ENCODE measurements at places on chromosomes 16 and 17.
A peak's percentile ranks its signal among the peaks of the same experiment; 100 is the strongest.

DNA sequence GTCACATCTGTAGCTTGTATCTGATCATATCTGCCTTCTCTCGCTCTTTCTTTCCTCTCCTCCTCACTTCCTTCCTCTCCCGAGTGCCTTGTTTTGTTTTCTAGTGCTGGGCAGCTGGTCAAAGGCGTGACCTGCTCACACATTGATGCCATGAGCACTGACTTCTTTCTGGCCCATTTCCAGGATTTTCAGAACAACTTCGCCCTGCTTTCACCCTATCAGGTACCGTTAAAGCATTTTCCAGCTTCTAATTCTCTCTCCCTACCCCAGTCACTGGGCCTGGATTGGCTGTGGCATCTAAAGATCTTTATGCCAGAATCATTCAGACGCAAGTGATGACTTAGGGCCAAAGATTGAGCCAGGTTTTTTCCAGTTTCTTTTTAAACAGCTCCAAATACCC lies 55.5 kb downstream of the OTOA start:
- no peak for DNase-seq

DNA sequence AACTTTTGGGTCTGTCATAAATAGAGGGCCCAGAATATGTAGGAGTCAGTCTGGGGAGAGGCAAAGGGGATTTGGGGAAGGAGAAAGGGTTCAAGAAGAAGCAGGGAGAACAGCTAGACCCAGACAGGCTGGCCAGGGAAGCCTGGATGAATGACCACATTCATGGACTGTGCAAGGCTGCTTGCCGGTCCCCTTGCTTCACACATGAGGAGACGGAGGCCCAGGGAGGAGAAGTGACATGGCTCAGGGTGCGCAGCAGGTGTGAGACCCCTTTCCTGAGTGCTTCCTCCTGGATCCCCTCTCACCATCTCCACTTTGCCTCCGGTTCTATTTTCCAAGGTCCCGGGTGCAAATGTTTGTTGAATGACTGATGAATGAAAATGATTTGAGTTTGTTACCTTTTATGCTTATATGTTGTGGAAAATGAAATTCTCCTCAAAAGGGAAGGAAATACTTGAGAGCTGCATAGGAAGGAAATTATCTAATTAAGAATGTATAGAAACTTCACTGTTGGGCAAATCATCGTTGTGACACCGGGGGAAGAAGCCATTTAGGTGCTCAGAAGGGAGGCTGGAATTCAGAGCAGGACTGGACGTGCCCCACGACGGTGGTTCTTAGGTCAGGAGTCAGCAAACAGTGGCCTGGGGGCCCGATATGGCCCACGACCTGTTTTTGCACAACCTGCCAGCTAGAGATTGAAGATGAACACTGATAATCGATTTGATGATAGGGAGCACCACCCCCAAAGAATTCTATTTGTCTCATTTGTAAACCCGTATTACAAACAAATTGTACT lies 559 bp downstream of the ITGAM start:
- no peak for DNase-seq

- peak; percentile 79 for DNase-seq
Observed at GRCh38 chr16:74107795-74108610, 188.6 kb upstream of the PSMD7 start.

DNA sequence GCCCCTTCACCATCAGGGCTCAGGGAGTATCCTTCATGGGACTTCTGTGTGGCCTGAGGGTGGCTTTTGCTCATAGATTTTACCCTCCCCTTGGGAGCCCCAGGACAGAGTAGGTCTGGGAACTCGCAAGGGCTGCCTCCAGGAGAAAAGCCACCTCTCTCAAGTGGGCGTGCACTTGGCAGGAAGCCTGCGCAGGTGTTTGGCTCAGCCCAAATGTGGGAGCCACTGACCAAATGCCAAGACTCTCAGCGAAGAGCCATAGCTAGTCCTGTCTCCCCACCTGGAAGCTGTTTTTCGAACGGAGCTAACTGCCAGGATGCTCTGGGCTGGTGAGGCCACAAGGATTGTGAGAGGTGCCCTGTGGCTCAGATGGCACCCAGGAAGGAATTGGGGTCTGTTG lies 2.0 kb upstream of the HSD17B2 start:
- no peak for DNase-seq

DNA sequence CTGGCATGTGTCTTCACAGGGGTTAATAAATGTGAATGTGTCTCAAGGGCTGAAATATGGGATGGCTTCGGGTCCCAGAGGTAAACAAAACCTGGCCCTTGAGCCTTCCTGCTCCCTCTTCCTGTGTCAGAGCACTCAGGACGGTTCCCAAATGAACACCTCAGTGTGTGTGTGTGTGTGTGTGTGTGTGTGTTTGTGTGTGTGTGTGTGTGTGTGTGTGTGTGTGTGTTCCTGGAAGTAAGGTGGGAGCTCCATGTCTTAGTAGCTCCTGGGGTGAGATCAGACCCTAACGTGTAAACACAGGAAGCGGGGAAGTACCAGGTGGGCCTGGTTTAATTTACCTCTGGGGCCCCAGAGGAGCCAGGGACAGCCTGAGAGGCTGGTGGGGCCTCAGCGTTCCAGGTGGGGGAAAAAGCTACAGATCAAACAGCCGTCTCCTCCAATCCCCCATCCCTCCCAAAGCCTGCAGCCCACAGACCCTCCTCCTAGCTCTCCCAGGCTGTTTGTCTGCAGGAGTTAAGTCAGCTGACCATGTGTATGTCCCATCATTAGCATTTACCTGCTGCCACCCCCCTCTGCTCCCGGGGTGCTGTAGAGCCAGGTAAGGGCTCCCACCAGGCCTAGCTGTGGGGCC lies 6.1 kb downstream of the KIF19 start:
- DNase-seq: no peak

Data from suppressor macrophage treated with lipopolysaccharide for 4 hours (primary cell).